GM13976 (cell line): ENCODE measurements at places on chromosomes 4 and X.

GRCh38 chr4:91936311-91936710, 367.5 kb upstream of the GRID2 start:
- DNase-seq = no peak

- DNase-seq = no peak
Observed at GRCh38 chr4:101049549-101050001, 297.8 kb downstream of the PPP3CA start.

- DNase-seq = no peak
Observed at GRCh38 chrX:32599156-32599555, 612.2 kb downstream of the DMD start.

- DNase-seq = no peak
Observed at GRCh38 chrX:37425370-37425769, 76.2 kb downstream of the PRRG1 start.

DNA sequence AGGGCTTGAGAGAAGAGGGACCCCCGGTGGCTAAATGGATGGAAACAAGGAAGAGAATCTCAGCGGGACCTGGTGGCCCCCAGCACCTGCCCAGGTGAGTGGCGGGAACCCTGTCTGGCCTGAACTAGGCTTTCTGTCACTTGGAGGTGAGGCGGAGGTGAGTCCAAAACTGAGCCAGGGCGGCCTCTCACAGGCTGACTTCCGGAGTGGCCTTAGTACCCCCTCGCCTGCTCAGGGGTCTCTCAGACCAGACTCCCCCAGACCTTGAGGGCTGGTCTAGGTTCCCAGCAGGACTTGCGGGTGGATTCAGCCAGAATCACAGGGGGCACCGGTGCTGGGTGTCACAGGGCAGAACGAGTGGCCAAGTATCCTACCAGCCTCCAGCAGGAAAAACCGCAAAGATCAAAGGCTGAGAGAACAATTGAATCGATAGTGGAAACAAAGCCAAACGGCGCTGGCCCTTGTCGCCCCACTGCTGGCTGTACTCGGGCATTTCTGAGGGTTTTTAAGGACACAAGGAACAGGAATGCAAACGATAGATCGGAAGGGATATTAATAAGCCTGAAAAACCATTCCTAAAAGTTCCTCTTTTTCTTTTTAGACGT, 67.8 kb downstream of the WFS1 start:
- no peak for DNase-seq

GRCh38 chrX:20412871-20413486, 146.3 kb upstream of the RPS6KA3 start:
- DNase-seq = no peak

GRCh38 chr4:139872274-139872673, 206.7 kb downstream of the MGST2 start:
- DNase-seq = no peak

DNA sequence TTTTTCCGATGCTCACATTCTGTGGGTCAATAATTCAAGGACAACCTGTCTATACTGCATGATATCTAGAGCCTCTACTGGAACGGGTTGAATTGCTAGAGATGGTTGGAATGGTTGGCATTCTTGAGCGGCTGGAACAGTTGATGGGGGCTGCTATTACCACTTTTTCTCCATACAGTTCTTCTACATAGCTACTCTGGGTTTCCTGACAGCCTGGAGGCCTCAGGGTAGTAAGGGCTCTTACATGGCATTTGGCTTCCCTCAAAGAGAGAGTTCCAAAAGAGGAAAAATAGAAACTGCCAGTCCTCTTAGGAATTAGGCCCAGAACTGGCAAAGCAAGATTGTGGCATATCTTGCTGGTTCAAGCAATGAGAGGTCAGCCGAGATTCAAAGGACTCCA, 53.1 kb downstream of the NAA11 start:
- DNase-seq = no peak

DNA sequence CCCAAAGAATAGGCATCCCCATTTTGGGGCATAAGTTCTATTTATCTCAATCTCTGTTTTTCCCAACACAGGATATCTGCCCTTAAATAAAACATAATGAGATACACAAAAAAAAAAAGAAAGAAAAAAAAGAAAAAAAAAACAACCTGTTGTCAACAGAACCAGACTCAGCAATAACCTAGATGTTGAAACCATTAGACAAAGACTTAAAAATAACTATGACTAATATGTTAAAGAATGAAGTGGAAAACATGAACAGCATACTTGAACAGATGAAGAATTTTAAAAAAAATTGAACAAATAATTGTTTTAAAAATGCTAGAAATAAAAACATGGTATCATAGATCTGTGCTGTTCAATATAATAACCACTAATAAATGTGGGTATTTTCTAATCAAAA, 93.4 kb upstream of the RXFP1 start:
- DNase-seq = no peak

GRCh38 chrX:8724300-8724699, 7.6 kb downstream of the ANOS1 start:
- no peak for DNase-seq

DNA sequence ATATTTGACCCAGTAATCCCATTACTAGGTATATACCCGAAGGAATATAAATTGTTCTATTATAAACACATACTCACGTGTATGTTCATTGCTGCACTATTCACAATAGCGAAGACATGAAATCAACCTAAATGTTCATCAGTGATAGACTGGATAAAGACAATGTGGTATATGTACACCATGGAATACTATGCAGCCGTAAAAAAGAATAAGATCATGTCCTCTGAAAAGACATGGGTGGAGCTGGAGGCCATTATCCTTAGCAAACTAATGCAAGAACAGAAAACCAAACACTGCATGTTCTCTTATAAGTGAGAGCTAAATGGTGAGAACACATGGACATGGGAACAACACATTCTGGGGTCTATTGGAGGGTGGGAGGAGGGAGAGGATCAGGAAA, 36.5 kb downstream of the NUDT9 start:
- no peak for DNase-seq

- no peak for DNase-seq
Observed at GRCh38 chr4:142141224-142141623, 504.8 kb downstream of the IL15 start.

- DNase-seq = no peak
Observed at GRCh38 chrX:39796856-39797255, 300.9 kb downstream of the BCOR start.

- peak; percentile 11 for DNase-seq
Observed at GRCh38 chr4:101205916-101206315, 141.4 kb downstream of the PPP3CA start.

GRCh38 chrX:24668111-24668510, 21.0 kb upstream of the PCYT1B start:
- DNase-seq = no peak

DNA sequence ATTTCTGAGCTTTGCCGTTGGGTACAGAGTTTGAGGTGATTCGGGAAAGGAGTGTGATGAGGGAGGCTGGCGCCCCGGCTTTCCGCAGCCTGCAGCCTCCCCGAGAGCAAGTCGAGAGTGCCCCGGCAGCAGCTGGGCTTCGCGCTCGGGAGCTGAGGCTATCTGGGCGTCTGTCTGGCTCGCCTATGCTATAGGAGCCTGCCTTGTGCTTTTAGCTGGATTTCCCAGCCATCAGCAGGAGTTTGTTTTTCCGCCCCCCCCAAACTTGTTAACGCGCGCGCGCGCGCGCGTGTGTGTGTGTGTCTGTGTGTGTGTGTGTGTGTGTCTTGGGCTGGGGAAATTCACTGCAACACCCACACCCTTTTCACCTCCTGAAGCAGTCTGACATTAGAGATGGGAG, 765 bp upstream of the DGKK start:
- DNase-seq = no peak

DNA sequence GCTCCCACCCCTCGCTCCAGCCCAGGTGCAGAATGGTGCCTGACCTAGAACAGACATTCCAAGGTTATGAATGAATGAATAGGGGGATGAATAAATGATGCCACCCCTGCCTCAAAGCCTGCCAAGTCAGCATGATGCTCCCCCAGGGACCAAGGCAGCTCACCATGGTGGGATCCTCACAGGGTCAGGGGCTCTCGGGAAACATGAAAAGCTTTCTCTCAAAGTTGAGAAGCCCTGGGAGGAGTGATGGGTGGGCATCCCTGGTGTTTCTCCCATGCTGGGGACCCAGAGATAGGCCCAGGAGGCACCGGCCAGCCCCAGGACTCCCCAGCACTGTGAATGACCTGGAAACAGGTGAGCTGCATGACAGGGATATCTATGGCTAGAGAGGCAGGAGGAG, 58.9 kb downstream of the HTRA3 start:
- no peak for DNase-seq

GRCh38 chr4:72602396-72603376, 33.7 kb upstream of the ADAMTS3 start:
- no peak for DNase-seq

- no peak for DNase-seq
Observed at GRCh38 chr4:111761531-111761930, 383.7 kb upstream of the FAM241A start.

- DNase-seq = no peak
Observed at GRCh38 chrX:119399772-119400101, 601 bp downstream of the SLC25A43 start.

GRCh38 chr4:111792632-111793031, 352.6 kb upstream of the FAM241A start:
- no peak for DNase-seq
